Stimulated activated CD4-positive, alpha-beta T cell treated with anti-CD3 and anti-CD28 coated beads, Interleukin-4, amount 100 ng/mL, for 1 hour (primary cell): ENCODE measurements at places on chromosomes 4 and X.

GRCh38 chrX:139200793-139201192, 329.7 kb upstream of the F9 start:
- DNase-seq, result no peak

GRCh38 chr4:6008766-6009385, 9.4 kb downstream of the C4orf50 start:
- no peak for DNase-seq

GRCh38 chr4:10958226-10958856, 273.8 kb upstream of the CLNK start:
- DNase-seq, result no peak

GRCh38 chrX:57156397-57157049, 19.3 kb upstream of the SPIN2A start:
- DNase-seq, result no peak

DNA sequence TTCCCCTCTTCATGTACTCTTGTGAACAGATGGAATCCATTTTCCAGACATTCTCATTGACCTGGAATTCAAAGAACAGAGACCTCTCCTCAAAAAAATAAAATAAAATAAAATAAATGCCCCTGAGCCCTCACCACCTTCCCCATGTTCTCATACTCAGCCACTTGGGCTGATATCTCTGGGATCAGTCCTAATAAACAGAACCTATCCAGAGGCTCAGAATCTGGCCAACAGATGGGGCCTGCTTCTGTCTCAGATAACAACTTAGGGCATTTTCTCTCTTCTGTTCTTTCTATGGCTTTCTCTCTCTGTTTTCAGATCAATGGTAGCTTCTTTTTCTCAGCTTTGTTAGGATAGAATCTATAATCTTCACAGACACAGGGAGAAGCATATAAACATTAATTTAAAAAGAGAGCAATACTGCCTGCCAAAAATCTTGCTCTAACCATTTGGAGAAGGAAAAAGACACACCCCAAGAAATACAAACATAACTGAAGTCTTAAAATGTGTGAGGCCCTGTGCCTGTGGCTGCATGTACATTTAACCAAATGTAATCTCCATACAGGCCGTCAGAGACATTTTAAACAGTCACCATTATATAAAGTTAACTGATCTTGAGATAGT, 907.1 kb downstream of the FAT4 start:
- DNase-seq, result no peak

- DNase-seq, result no peak
Measured at GRCh38 chr4:87239821-87240220, 19.4 kb upstream of the KLHL8 start.

DNA sequence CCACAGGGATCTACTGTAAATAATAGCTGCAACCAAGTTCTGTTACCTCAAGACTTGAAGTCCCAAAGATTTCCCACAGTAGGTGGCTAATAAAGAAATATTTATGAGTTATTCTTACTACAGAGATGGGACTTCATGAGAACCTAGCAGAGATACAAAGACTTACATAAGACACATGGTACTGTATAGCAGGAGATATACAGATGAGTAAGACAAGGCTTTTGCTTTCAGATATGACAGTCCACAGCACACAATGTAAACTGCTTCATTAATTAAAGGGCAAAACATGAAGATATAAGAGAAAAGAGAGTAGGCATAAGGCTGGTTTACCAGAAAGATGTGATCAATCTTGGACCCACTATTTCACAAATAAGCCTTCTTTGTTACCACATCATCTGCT, 6.6 kb downstream of the ANKRD17 start:
- DNase-seq, result no peak

DNA sequence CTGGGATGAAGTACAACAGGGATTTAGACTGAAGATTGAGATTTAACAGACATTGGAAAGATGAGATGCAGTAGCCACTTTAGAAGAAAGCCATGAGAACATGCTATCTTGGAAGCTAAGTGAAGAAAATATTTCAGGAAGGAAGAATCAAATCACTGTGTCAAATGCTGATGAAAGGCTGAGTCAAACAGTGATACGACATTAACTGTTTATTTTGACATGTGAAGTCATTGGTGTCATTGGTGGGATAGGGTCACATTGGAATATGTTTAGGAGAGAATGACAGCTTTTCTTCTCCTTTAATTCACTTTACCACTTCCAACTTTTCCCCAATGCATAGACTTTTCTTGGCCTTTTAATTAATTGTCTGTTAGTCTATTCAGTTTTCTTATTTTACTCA, 653.0 kb upstream of the BOD1L1 start:
- no peak for DNase-seq

DNA sequence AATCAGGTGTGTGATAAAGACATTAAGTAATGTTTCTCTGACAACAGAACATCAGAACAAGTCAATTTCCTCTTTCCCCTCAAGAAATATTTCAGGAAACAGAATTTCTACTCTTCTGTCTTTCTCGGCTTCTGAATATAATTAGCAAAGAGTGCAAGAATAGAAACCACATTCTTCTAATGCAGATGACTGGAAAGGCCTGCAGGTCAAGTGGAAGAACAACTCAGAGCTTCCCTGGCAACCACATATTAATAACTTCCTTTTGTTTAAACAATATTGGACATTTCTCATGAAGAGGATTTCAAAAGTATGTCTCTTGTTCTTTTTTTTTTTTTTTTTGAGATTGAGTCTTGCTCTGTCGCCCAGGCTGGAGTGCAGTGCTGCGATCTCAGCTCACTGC, 225.5 kb downstream of the PARM1 start:
- no peak for DNase-seq

GRCh38 chr4:8209181-8209874, 10.2 kb downstream of the SH3TC1 start:
- DNase-seq, result no peak

DNA sequence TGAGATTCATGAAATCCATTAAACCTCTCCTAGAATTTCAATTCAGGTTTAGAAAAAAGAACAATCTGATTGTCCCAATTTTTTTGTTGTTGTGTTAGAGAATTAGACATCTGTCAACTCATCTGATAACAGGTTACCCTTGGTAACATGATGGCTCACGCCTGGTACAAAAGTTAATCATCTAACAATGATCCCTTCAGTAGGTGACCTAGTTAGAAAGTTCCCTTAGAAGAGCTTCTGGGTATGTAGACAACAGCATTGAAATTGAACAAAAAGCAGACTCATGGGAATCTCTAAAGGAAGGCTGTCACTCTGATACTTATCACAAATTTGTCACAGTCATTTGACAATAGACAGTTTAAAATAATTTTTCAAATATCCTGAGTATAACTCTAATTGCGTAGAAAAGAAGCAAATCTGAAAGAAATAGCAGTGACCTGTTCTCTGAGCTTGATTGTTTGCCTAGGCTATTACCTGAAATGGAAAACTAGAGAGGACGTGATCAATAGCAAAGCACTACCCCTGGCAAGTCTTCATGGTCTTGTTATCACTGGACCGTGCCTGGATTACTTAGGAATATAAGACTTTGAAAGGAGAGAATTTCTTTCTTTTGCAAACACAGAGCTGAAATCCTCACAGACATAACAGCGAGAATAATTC, 880.4 kb upstream of the AGA start:
- no peak for DNase-seq

GRCh38 chrX:54193085-54193821, 10.2 kb upstream of the FAM120C start:
- no peak for DNase-seq

DNA sequence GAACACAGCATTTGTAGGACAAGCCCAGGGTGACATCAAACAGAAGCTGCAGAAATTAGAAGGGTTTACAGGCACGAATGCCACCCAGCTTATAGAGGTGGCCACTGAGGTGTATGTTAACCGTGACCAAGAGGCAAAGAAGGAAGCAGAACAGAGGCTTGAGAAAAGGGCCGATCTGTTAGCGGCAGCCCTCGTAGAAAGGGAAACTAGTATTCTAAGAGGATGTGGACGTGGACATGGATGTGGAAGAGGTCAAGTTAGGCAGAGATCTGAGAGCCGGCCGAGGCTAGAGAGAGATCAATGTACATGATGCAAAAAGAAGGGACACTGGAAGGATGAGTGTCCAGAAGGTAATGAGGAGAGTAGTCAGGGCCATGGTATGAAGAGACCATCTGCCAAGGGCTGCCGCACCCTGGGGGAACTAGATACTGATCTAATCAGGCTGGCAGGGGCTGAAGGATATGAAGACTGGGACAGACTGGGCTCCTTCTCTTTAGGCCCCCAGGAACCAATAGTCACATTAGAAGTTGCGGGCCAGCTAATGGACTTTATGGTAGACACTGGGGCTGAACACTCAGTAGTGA, 27.5 kb downstream of the LIAS start:
- DNase-seq, result no peak

DNA sequence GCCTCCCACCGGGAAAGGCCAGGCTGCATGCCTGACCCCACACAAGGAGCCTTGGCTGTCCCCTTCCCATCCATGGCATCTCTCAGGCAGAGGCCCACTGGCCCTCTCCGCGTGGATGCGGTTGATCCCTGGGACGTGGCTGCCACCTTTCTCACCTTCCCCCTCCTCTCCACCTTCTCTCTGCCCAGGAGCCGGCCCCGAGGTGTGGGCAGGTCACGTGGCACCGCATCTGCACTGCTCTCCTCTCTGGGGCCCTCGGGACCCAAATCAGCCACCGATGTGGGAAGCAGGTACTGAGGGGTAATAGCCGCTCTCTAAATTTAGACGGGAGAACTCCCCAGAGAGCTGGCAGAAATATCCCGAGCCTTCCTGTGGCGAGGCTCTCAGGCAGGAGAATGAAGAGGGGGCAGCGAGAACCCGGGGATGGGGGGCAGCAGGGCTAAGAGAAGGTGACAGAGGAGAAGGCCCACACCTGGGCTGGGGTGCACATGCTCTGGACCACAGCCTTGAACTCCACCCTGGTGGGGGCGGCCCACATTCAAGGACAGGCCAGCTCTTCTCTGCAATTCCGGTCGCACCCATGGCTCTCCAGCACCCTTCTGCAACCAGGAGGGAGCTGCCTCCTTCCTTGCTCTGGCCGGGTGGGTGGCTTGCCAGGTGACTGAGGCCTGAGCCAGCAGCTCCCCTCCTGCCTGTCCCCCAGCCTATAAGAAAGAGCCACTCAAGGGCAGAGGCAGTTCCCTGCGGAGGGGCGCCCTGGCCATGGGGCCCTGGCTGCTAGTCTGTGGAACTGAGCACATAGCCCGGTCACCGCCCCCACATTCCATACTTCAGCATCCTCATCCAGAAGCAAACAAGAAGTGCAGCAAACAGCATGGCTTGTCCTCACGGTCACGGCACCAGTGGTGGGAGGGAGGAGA, 9.6 kb upstream of the DUSP9 start:
- no peak for DNase-seq

- no peak for DNase-seq
Measured at GRCh38 chr4:28350485-28350884, 1489.8 kb downstream of the STIM2 start.

DNA sequence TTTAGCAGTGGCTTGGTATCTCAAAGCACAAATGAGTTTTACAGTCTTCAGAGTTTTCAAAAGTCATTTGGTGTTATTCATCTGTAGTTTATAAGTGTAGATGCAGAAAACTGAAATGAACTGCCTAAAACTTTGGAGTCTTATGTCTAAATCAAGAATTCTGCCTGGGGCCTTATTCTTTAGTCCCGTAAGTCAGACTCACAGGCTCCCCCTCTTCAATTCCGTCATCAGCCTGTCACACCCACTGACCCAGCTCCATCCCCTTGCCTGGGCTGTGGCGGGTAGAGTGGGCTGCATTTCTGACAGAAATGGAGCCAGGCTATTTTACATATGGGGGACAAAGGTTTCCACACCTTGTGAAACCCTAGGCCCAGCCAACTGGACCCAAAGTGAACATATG, 44.3 kb downstream of the TSPAN5 start:
- DNase-seq, result no peak

- no peak for DNase-seq
Measured at GRCh38 chr4:24557026-24558025, 27.0 kb downstream of the DHX15 start.

GRCh38 chr4:762211-763190, 56.9 kb downstream of the PCGF3 start:
- DNase-seq, result no peak

- peak; percentile 16 for DNase-seq
Measured at GRCh38 chrX:118116713-118117550, at the start of gene KLHL13. TSS of gene KLHL13 (minus strand) at chrX:118116810. CDS start at chrX:118028473, 88,337 bp downstream.

DNA sequence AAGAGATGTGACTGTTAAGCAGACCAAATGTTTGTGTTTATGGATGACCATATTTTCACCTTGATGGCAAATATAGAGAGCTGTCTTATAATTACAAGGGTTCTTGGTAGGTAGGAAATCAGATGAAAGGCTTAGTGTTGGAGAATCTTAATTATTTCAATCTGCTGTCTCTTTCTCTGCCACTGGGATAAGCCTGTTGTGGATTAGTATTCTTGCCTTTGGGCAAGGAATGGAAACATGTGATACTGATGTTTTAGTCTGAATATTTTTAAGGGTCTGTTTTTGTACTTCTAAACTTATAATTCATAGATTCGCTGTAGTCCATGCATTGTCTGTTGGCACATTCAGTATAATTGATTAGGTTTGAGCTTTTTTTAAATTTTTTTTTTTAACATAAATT, 23.7 kb upstream of the NUDT6 start:
- no peak for DNase-seq

DNA sequence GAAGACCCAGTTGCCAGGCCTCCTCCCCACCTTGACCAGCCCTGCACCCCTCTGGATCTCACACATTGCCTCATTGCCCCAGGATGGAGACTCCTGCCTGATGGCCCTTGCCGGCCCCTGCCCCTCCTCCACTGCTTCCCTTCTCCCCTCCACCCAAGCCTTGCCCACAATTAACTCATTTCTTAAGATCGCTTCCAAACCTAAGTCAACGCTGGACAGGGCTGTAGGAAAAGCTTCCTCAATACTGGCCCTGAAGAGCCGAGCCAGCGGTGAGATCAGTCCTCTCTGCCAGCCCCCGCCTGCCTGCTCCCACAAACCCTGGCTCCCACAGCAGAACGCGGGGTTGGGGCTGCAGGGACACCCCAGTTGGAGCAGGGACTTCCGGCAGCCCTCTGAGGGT, 7.5 kb upstream of the HAUS7 start:
- no peak for DNase-seq

GRCh38 chr4:7699031-7699430, 240.6 kb downstream of the AFAP1 start:
- no peak for DNase-seq

- DNase-seq, result no peak
Measured at GRCh38 chr4:148984951-148985350, 542.7 kb upstream of the NR3C2 start.

- DNase-seq, result no peak
Measured at GRCh38 chr4:52126966-52127365, 75.9 kb downstream of the SPATA18 start.

- DNase-seq, result no peak
Measured at GRCh38 chr4:128606173-128606572, 203.3 kb upstream of the JADE1 start.

GRCh38 chrX:46461660-46462191, 83.5 kb downstream of the ZNF674 start:
- no peak for DNase-seq

DNA sequence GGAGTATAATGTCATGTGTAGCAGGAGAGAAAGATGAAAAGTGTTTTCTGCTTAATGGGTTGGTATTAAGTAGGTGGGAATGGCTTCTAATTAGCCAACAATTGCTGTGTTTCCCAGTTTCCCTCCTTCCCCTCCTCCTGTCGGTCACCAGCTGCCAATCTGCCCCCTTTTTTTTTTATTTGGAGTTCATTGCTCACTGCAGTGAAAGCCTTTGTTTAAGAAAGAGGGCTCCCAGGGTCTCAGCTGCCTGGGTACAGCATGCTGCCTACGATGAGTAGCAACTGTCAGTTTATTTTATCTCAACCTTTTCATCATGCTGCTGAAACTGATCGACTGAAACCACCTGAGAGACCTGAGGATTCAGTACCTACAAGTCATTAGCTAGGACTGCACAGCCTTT, 149.0 kb downstream of the POU4F2 start:
- DNase-seq, result no peak

GRCh38 chrX:121831601-121832000, 784.2 kb downstream of the GLUD2 start:
- DNase-seq, result no peak
